ENCODE measurements at places on chromosomes 1 and 21.

DNA sequence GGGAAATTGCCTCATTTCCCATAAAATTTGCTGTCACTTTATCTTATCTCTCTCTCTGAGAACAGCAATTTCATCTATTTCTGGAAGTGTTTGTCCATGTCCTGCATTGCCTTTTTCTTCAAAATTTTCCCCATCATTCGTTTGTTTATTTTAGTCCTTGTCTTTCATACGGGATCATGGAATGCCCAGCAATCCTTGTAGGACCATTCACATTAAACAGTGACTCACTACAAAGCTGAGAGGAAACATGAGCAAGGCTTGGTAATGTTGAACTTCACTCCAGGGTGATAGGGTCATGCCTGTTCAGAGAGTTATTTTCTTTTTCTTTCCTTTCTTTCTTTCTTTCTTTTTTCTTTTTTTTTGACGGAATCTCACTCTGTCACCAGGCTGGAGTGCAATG lies 32.2 kb upstream of the HNRNPU start:
- DNase-seq, result no peak

GRCh38 chr1:156508955-156509234 lies 8.3 kb upstream of the MEF2D start:
- DNase-seq, result no peak

- DNase-seq, result peak; percentile 16
These were observed 95.7 kb upstream of the NR5A2 start for GRCh38 chr1:199931666-199932377.

GRCh38 chr1:227673441-227673840 lies 61.7 kb downstream of the JMJD4 start:
- no peak for DNase-seq

DNA sequence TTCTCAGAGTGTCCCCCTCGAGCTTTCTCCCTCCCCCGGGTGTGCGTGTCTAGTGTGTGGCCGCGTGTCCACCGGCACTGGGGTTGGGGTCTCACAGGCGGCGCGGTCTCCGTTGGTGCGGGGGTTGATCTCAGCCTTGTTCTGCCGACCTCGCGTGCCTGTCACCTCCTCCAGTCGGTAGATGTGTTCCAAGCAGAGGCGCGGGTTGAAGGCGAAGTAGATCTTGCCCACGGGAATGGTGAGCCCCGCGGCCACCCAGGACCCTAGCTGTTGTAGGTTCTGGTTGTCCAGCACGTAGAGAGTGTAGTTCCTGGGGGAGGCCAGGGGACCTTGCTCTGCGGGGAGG lies 9.8 kb downstream of the INSRR start:
- no peak for DNase-seq

DNA sequence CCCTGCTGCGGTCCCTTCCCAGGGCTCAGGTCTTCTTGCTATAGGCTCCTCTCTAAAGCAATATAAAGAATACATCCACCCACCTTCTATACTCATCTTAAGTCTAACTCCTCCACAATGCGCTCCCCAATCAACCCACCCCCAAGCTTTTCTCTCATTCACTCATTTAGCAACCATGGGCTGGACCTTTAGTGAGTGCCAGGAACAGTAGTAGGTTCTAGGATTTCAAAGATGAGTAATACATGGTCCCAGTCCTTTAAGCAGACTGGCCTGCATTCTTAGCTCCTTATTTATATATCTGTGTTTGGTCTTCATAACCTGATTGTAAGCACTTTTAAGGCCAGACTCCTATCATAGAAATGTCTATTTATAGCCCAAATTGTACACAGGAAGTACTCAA lies 5.9 kb downstream of the CAMK1G start:
- DNase-seq, result no peak

DNA sequence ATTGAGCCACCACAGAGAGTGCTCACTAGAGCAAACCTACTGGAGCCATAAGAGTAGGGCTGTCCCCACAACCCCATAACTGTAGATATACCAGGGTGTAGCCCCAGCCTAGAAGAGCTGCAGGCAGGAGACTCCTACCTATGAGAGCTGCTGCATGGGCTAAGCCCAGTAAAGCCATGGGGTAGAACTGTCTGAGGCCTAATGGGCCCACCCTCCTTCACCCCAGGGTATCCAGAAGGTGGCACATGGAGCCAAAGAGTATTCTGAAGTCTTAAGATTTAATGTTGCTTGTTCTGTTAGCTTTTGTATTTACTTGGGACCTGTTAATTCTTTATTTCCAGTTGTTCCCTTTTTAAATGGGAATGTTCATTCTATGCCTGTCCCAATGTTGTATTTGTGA lies 1193.7 kb upstream of the ADGRL2 start:
- DNase-seq, result no peak

GRCh38 chr1:156082309-156083091 lies at the start of gene MEX3A:
Gene MEX3A, minus strand, starts transcription at chr1:156082465. Its CDS starts 467 bp downstream, at chr1:156081998.
- DNase-seq, result peak; percentile 74

GRCh38 chr1:193308438-193308837 lies 122.0 kb upstream of the B3GALT2 start:
- no peak for DNase-seq

DNA sequence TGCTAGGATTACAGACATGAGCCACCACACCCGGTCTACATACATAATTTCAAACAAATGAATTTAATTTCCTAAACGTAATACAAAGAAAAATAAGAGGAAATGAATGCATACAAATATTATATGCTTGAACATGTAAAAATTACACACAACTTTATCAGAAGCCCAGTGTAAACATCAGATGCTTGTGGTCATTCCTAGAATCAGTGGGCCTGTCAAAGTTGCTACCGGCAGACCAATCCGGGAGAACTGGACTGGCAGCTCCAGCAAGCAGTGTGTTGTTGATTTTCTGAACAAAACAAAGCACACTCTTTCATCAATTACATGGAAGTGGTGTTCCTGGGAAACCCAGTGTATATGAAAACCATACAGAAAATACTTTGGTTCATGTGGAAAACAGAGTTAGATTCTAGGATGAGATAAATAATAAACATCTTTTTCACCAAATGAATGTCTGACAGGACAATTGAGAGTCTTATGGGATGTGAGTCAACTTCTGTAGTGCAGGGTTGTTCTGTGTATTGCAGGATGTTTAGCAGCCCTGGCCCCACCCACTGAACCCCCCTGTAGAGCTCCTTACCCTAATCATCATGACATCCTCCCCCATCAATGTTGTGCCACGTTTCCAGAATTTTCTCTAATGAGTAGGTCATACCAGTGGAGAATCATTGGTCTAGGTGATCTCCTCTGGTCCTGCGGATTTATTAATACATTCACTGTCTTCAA lies 33.8 kb downstream of the MFSD2A start:
- DNase-seq, result peak; percentile 28

DNA sequence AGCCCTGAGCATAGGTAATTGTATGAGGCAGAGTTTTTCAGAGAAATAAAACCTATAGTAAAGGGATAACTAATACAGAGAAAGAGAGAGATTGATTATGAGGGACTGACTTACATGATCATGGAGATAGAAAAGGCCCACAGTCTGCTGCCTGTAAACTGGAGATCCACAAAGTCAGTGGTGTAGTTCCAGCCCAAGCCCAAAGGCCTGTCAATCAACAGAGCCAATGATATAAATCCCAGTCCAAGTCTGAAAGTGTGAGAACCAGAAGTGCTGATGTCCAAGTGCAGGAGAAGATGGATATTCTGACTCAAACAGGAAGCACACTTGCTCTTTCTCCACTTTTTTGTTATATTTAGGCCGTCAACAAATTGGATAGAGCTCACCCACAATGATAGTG lies 340.1 kb upstream of the RGS18 start:
- DNase-seq, result no peak

- DNase-seq, result no peak
These were observed 175.6 kb downstream of the HHAT start for GRCh38 chr1:210504286-210504685.

- DNase-seq, result no peak
These were observed 338.6 kb downstream of the TBX15 start for GRCh38 chr1:118649369-118650106.

- no peak for DNase-seq
These were observed 30.3 kb downstream of the HOOK1 start for GRCh38 chr1:59845091-59845490.

DNA sequence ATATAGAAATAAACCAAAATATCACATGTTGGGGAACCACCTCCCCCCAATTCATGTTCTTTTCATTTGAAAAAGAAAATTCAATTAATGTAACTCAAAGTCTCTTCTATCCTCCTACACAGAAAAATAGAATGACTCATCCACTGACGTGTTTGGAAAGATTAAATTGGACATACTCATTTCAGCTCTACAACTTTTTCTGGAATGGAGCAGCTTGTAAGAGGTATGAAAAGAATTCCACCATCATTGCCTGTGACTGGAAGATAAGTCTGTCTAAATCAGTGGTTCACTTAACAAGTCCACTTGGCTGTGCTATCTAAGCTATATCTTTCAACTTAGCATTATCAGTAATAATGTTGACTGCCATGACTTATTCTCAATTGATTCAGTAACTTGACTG lies 702.3 kb downstream of the BRINP3 start:
- no peak for DNase-seq

GRCh38 chr1:37439349-37439995 lies 34.9 kb upstream of the ZC3H12A start:
- DNase-seq, result no peak

DNA sequence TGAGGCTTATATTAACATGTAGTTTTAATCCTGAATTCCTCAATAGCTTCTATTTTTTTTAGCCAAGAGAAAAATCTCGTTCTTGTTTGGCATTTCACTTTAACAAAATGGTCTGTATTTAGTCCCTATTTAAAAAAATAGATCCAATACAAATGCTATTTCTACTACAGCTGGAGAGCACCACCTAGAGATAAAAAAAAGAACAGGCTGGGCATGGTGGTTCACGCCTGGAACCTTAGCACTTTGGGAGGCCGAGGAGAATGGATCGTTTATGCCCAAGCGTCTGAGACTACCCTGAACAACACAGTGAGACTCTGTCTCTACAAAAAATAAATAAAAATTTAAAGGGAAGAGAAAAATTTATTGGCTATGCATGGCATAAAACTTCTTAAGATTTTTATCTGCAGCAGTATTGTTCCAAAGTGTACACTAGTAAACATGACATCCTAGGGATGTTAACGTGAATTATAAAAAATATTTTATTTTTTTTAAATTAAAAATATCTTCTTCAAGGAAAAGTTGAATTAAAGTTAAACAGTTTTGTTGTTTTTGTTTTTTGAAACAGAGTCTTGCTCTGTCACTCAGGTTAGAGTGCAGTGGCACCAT lies 4.4 kb downstream of the ST7L start:
- no peak for DNase-seq

- no peak for DNase-seq
These were observed 25.2 kb downstream of the SLC66A1 start for GRCh38 chr1:19337289-19337688.

DNA sequence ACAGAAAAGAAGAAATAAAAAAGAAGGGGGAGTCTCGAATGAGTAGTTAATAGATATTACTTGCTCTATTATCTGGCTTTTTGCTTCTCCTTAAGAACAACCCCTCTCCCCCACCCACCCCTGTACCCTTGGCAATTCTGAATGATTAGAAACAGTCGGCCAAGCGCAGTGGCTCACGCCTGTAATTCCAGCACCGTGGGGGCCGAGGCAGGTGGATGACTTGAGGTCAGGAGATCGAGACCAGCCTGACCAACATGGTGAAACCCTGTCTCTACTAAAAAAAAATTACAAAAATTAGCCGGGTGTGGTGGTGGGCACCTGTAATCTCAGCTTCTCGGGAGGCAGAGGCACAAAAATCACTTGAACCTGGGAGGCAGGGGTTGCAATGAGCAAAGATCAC lies 42.7 kb downstream of the GATAD2B start:
- no peak for DNase-seq

GRCh38 chr1:3334366-3334765 lies 120.1 kb upstream of the ARHGEF16 start:
- DNase-seq, result no peak

GRCh38 chr1:156118177-156118868 lies 3.8 kb downstream of the LMNA start:
- DNase-seq, result no peak

- DNase-seq, result no peak
These were observed 8.9 kb downstream of the MKNK1 start for GRCh38 chr1:46595127-46595526.

DNA sequence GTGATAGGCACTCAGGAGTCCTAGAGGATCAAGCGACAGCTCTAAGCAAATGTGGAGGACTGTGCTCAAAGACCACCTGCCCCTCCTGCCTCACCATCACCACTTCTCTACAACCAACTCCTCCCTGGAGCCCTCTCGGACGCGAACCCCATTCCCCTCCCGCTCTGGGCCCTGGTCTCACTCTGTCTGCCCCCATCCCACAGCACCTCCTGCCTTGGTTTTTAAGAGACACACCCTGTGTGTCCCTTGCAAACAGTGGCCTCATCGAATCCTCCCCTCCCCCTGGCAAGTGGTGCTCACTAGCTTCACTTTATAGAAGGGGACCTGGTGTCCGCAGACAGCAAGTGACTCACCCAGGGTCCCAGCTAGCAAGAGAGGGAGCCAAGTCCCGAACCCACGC lies 28.8 kb downstream of the EPHA8 start:
- no peak for DNase-seq

DNA sequence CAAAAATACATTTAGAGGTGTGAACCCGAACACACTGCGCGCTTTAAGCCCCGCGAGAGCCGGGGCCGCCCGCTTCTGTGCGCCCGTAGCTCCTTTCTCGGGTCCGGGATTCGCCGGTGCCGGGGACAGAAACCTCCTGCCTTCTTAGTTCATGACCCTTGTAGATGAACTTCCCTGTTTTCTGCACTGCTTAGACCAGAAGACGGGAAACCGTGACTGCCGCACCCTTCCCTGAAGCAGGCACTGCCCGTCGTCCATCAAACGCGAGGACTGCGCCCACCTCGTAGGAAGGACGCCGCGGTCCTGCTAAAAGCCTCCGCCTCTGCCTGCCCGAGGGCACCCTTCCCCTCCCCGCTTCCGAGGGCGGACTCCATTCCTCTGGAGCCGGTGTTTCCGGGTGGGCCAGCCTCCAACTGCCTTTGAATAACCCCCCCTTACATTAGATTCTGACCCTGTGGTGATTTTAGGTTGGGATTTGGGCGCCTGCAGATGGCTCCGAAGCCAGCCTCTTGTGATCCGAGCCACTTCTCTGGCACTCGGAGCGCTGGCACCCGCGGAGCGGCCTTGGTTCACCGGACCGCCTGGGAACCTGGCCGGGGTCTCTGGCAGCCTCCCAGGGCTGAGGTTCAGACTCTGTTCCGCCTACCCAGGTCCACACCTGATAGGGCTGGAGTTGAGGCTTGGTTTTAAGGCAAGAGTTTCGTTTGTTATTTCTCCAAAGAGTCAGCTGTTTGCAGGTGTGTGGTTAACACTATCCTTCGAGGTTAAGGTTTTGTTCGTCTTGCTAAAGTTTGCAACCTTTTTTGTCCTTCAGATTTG lies 1.2 kb upstream of the PTTG1IP start:
- DNase-seq, result no peak

DNA sequence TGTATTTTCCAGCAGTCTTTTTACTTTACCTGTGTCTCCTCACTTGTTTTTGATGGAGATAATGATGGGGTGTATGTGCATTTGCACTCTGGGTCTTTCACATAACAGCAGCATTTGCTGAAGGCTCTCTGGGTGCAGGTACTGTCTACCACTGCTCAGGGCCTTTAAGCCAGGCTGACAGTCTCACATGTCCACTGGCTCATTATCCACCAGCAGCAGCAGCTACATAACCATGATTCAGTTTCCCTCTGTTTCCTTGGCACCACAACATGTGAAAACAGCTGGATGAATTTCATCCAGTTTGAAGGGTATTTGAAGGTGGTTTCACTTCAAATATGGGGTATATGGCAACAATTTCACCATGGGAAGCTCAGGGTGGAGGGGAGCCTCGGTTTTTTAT lies 41.2 kb upstream of the ROR1 start:
- no peak for DNase-seq

Data from NCI-H774 (cell line).